ENCODE measurements at places on chromosomes 16 and 17. TPM values are rescaled to one million over a fixed set of nuclear protein-coding genes. Genes with fewer than 3 reads are reported as not detected.

DNA sequence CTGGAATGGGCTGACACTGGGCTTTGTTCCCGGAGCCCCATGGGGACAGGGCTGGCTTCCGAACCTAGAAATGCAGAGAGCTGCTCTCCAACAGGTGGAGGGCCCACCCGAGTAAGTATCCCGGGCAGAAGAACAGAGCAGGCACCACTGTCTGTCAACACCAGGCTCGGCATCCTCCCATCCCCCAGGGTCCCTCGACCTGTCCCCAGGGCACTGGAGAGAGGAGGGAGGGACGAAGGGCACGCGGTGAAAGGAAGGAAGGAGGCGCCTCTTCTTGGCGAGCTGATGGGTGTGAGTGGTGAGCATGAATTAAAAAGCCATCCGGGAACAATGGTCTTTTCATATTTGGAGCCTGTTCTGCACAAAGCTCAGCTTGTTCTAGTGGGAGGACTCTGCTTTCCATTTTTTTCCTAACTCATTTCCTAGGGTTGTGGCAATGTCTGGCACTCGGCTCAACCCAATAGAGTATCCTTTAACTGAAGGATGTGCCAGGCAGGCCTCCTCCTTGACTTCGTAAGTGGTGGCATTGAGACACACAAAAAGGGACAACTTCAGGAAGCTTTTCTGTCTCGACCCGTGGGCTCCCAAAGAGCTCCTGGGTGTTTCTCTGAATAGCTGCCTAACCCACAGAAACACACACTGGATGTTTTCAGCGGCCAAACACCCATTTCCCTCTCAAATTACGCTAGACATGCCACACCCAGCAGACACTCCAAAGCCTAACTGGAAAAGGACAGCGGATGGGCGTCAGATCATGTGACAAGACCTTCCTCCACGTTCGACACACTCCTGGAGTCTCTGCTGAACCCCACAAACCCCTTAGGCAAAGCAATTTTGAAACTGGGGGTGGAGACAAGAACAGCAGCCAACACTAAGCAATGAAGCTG is 47.7 kb downstream of the ZFHX3 start:
- no peak for DNase-seq

DNA sequence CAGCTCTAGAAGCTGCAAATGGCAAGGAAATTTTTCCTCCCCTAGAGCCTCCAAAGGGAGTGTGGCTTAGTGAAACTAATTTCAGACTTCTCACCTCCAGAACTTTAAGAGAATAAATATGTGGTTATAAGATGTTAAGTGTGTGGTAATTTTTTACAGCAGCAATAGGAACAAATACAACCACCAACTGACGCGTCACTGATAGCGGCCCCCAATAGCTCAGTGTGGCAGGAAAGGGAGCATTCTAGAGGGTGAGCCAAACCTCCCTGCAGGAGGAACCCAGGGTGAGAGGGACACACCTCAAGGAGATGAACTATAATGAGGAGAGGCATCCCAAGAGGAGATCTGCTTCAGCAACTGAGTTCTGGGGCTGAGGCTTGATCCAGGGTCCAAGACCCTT is 4.0 kb downstream of the CCL4 start:
- no peak for DNase-seq

- peak; percentile 87 for DNase-seq
Observed at GRCh38 chr16:74107795-74108610, 188.6 kb upstream of the PSMD7 start.

DNA sequence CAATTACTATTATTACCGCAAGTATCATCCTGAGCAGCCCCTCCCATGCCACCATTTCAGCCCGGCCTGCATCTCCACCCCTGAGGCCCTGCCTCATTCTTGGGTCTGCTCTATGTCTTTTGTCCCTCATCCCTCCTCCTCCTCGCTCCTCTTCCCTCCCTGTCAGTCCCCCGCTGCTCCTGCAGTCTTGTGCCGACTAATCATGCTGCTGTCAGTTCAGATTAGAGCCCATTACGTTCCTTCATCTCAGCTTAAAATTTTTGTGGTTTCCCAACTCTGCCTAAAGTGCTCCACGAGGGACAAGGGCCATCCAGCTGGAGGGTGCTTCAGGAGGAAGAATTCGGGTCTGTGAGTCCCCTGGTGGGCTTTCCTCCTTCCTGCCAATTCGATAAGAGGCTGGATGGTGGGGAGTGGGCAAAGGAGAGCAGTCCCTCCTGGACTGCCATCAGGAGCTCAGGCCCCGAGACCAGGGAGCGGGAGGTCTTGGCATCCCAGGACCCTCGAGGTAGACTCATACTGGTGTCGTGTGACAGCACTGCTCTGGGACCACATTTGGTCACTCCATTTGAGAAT is 32.9 kb upstream of the GOSR2 start:
- no peak for DNase-seq

Gene MYH3
- total RNA-seq, result 1.1 TPM

DNA sequence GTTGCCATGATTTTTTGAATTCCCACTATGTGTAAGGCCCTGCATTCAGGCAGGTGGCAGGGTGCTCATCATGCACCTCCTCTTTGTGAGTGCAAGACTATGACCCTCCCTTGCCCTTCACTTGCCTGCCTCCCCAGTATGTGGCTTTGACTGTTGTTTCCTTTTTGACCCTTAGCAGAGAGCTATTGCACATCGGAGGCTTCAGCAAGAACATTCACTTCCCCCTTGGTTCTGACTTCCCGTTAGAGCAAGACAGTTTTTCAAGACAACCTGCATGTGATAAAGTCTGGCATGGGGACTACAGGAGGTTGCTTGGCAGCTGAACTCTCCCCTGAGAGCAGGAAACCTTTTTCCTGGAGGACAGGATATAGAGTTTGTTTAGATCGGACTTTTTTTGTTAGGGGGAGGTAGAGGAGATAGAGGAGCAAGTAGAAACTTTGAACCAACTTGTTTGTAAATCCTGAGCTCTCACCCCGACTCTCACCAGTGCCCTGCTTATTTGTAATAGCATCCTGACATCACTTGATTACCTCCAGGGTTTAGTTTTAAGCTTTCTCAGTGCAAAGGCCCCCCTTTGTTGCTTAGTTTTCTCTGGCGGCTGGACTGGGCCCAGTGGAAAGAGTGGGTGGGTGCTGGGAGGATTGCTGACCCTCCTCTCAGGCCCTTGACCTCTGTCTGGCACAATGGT is 34.3 kb downstream of the LIMD2 start:
- no peak for DNase-seq

Gene ABCC6
- 0.73 TPM for total RNA-seq

- DNase-seq, result no peak
Observed at GRCh38 chr16:64638766-64639165, 483.1 kb downstream of the CDH11 start.

Data from GM23338 (cell line).